Pons (tissue), 1 donor: ENCODE measurements at places on chromosomes 4 and X.

GRCh38 chrX:109372291-109372690 is 109.6 kb downstream of the GUCY2F start:
- no peak for DNase-seq

- no peak for DNase-seq
Observed at GRCh38 chr4:87524456-87524855, 4.7 kb downstream of the SPARCL1 start.

DNA sequence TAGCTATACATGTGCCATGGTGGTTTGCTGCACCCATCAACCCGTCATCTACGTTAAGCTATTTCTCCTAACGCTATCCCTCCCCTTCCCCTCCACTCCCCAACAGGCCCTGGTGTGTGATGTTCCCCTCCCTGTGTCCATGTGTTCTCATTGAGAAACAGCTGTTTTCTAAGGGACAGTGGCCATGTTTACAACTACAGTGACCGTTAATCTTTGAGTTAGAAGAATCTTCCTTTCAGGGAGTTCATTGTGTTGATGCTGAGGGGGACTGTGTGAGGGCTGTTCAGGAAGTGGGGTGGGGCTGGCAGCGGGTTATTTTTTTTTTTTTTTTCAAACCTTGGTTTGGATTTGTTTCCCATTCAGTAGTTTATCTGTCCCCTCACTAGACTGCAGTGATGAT is 179.9 kb downstream of the NHS start:
- no peak for DNase-seq

- DNase-seq = no peak
Observed at GRCh38 chrX:38236901-38237615, 16.4 kb upstream of the SRPX start.

DNA sequence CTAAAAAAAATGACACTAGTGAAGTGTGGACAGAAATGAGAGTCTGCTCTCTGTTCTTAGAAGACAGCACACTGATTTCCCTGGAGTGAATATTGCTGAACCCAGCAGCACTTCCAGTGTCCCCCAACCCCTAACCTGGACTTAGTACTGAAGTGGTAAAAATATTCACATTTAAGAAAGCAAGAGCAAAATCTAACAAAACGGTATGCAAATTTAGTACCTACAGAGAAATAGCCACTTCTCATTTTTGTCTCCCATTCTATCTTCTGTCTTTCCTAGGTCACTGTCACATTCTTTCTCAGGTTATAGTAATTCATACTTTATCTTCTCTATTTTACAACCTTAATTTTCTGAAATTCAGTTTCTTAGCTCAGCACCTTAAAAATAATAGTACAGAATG is 274.7 kb downstream of the CFAP299 start:
- DNase-seq = no peak

DNA sequence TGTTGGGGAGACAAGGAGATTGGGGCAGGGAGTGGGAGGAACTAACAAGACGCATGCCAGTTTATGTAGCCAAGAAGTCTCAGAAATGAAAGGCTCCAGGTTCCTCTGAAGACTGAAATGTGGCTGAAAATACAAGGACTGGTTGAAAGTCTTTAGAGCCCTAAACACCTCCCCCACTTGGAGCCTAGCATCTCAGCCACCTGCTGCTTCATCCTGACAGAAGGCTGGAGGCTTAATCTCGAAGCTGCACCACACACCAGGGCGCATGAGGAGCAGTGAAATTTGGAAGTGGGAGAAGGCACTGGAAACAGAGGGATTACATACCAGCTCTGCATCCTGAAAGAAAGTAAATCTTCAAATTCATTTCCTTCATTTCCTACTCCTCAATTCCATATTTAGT is 160.7 kb upstream of the FTHL17 start:
- DNase-seq = no peak

DNA sequence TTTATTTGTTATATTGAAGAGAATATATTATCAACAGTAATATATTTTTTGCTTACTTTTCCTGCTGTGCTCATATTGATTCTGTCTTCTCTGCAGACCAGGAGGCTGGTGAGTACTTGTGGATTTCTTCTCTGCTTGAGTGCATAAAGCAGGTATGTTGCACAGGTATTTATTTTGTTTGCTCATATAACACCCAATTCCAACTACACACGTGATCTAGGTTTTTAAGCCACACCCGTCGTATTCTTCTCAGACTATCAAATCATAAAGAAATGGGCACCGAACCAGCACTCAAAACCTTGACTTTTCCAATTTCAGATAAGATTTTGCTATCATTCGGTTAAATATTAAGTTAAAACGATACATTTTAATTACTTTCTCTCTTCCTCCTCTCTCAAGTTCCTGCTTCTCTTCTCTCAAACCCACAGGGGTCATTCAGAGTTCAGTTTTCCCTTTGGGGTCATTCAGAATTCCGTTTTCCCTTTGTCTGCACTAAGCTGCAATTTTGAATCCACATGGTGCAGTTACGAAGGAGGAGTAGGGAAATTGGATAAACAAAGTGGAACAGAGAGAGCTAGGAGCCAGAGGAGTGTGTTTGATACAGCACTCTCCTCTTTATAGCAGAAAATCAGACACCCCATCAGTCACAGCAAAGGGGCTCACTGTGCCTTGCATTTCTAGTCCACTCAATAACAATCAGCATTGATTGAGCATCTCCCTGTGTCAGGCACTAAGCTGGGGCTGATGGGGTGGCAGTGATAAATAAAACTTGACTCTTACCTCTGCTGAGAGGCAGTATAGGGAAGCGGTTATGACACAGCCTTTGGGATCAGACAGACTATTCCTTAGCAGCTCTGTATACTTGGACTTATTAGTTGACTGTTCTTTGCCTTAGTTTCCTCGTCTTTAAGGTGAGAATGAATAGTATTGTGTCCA is at the start of gene ADH1C:
Gene ADH1C, minus strand, starts transcription at position 145 of the 936 bp plus-strand sequence. Its CDS starts 71 bp downstream, at position 74.
- DNase-seq = no peak

DNA sequence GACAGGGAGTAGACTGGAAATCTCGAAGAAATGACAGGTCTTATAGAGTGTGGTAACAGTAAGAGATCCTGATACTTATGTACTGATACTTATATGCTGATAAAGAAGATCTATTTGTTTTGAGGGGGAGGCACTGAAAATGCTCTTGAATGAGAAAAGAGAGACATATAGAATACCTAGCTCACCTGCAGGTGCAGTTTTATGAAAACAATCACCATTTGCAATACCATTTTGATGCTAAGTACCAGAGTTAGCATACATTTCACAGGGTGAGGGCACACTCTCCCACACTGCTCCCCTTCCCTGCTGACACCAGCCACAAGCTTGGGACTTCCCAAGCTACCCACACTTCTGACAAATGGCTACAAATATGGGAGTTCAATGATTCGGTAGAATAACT is 1490.1 kb upstream of the IGFBP7 start:
- no peak for DNase-seq

- no peak for DNase-seq
Observed at GRCh38 chr4:129823105-129823504, 727.2 kb downstream of the C4orf33 start.

- no peak for DNase-seq
Observed at GRCh38 chr4:183240581-183241321, 79.3 kb downstream of the CLDN22 start.
